Esophagus squamous epithelium (tissue), 5 donors: ENCODE measurements at places on chromosomes 16 and 17. TPM values are rescaled to one million over a fixed set of nuclear protein-coding genes. Genes with fewer than 3 reads are reported as not detected.

OR1F1 gene
- total RNA-seq: not detected

DNAH2 gene
- under 0.01 TPM for total RNA-seq

RASL10B gene
- 1.3 TPM for total RNA-seq

DNA sequence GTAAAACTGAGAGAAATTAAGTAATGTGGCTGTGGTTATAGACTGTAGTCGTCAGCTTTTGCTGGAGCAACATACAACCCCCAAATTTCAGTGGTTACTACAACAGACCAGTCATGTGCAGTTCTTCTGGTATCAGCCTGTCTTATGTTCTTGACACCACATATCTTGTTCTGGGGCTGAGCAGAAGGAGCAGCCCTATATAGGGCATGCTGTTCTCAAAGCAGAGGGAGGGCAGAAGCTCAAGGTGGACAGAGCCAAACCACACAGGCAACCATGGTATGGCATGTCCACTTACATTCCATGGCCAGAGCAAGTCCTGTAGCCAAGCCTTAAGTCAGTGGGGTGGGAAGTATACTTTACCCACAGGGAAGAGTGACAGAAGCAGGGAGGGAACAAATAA lies 7.7 kb downstream of the PRKAR1A start:
- no peak overlapping the region for H3K4me3 ChIP-seq
- H3K36me3 ChIP-seq: peaks cover 94% of the 10 kb centered on the region
- no peak for DNase-seq
- peaks cover 8% of the 10 kb centered on the region for H3K4me1 ChIP-seq
- H3K27ac ChIP-seq: no peak overlapping the region

- DNase-seq: no peak
- peak overlapping the region; percentile 97 for H3K27ac ChIP-seq
- peak overlapping the region; percentile 90 for H3K4me3 ChIP-seq
- no peaks in the 10 kb centered on the region for H3K27me3 ChIP-seq
Measured at GRCh38 chr16:525520-526180, 1.9 kb upstream of the CAPN15 start.

DNA sequence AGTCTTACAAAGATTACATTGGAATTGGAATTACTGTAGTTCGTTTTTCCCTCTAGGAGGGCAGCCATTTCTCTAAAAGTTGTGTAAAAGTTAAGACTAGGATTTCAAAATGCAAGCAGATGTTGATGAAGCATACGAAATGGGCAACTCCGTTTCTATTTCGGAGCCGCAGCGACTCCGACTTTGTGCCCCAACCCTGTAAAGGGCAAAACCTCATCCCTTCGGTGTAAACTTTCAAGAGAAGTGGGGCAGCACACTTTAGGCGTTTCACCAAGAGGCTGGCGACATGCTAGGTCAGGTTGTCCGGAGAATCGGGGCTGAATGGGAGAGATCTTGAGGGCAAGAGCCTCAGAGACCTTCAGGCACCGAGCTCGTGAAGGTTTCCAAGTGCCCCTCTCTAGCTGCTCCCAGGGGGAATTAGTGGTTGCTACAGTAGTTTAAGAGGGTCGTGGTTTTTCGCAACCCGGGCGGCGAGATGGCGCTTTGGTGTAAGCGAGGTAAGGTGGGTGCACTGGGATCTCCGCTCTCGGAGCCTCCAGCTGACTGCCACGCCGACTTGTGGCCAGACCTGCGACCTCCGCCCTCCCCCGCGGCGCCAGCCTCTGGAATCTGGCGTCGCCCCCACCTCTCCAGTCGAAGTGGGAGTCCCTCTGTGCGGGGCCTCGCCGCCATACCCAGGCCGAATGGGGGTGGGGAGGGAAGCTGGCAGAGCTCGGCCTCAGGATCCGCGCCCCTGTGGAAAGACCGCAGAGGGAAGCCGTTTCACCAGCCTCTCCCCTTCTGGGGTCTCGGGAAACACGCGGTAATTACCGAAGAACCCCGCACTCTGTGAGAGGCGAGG lies 1.0 kb upstream of the HEXIM2 start:
- H3K4me1 ChIP-seq: peaks cover 62% of the 10 kb centered on the region
- no peak for DNase-seq
- peak overlapping the region; percentile 98 for H3K4me3 ChIP-seq

- no peak overlapping the region for H3K27ac ChIP-seq
- DNase-seq: no peak
- H3K4me3 ChIP-seq: no peak overlapping the region
- H3K4me1 ChIP-seq: no peaks in the 10 kb centered on the region
- no peaks in the 10 kb centered on the region for H3K27me3 ChIP-seq
Measured at GRCh38 chr17:21540502-21540901, 151.8 kb upstream of the KCNJ18 start.

DNA sequence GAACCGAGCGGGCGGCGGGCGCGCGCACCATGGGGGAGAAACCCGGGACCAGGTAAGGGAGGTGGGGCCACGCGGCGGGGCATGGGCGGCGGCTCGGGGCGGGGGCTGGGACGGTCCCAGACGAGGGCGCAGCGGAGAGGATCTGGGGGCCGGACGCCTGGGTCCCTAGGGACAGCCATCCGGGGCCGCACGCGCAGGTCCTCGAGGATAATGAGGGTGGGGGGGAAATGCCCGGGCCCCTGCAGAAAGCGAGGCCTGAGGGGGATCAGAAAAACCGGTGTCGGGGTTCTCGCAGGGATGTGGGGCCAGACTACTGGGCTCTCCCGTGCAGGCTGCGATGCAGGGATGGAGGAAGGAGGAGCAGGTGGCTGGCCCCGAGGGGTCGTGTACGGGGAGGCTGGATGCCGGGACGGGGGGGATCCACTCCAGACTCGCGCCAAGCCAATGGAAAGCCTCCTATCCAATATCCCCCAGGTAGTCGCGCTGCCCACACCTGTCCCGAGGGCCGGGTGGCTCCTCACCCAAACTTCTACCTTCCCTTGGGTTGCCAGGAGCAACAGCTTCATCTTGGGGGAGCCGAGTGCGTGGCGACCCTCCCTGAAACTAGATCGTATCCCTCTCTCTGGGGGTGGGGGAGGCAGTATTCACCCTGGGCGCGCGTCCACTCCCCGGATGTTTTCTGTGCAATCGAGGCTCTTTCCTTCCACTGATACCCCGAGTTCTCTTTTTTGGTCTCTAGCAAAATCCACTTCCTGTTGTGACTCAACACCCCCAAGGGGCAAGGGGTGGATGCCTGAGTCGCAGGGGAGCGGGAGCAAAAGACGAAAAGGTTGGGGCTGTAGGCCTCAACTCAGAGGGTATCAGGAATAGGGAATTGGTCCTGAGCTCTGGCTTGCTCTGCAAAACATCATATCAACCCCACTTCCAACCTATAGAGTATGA lies 532 bp downstream of the ARRB2 start:
- H3K27me3 ChIP-seq: no peaks in the 10 kb centered on the region
- peak overlapping the region; percentile 67 for H3K4me3 ChIP-seq
- DNase-seq: no peak
- peaks cover 15% of the 10 kb centered on the region for H3K4me1 ChIP-seq
- peak overlapping the region; percentile 84 for H3K27ac ChIP-seq
- H3K36me3 ChIP-seq: no peaks in the 10 kb centered on the region

GRCh38 chr17:40445751-40446468 lies 2.7 kb downstream of the IGFBP4 start:
- H3K4me1 ChIP-seq: peaks cover 63% of the 10 kb centered on the region
- DNase-seq: no peak
- H3K27ac ChIP-seq: peak overlapping the region; percentile 99
- H3K36me3 ChIP-seq: no peaks in the 10 kb centered on the region
- H3K27me3 ChIP-seq: no peaks in the 10 kb centered on the region

DNA sequence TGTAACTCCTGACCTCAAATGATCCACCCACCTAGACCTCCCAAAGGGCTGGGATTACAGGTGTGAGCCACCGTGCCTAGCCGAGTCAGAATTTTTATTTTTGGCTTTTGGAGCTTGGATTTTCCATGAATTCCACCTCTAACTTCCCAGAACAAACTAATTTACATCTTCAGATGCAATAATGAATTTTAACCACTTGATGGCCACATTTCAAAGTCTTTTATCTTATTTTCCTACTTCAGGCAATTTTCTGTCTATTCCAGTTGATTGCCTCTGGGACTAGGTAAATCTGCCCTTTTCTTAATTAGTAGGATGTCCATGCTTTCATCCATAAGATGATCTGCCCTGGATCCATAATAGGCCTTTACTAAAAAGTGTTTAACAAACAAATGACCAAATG lies 156.4 kb upstream of the ANKFN1 start:
- no peaks in the 10 kb centered on the region for H3K27me3 ChIP-seq
- no peaks in the 10 kb centered on the region for H3K4me1 ChIP-seq
- no peak overlapping the region for H3K27ac ChIP-seq

GRCh38 chr17:60142872-60143499 lies 6.8 kb upstream of the CA4 start:
- no peak overlapping the region for H3K27ac ChIP-seq
- H3K27me3 ChIP-seq: peaks cover 98% of the 10 kb centered on the region
- H3K4me1 ChIP-seq: peaks cover 50% of the 10 kb centered on the region
- H3K36me3 ChIP-seq: no peaks in the 10 kb centered on the region

DNA sequence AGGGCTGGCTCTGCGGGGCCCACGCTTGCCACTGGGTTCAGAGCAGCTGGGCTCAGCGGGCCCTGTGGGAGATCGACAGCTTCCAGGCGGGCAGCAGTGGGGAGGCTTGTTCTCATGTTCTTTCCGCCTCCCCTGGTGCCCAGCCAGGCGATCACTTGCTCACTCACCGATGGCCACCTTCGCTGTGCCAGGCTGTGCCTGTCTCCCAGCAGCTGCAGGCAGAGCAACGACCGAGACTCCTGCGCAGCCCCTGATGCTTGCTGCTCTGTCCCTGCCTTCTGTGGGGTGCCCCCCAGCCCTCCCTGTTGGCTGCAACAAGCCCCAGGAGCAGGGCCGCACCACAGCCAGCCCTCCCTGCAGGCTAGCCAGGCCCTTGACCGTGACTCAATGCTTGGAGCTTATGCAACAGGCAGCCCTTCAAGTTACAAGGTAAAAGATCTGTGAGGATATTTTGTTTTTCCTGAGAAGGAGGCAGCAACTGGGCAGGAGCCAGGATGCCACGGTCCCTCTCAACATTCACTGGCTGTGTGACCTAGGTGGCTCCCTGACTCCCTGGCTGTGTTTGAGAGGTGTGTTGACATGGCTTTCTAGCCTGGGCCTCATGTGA lies 9.6 kb upstream of the SPNS2 start:
- no peak overlapping the region for H3K27ac ChIP-seq
- H3K36me3 ChIP-seq: no peaks in the 10 kb centered on the region
- H3K4me1 ChIP-seq: no peaks in the 10 kb centered on the region
- DNase-seq: no peak
- H3K27me3 ChIP-seq: no peaks in the 10 kb centered on the region

GRCh38 chr17:6374271-6374691 lies 60.6 kb downstream of the AIPL1 start:
- H3K27me3 ChIP-seq: no peaks in the 10 kb centered on the region
- H3K4me1 ChIP-seq: peaks cover 11% of the 10 kb centered on the region
- H3K4me3 ChIP-seq: no peak overlapping the region
- no peak for DNase-seq

DNA sequence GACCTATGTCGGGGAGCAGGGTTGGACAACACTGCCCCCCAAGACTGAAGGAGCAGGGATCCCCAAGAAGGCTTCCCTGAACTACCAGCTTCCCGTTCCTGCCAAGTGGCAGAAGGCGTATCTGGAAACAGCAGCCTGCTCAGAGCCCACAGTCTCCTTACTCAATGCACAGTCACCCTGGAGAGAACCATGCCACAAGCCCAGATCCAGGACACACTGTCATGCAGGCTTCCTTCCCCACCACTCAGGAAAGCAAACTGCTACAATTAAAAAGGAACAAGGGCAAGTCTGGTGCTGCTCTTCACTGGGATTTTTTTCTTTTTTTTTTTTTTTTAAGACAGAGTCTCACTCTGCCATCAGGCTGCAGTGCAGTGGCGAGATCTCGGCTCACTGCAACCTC lies 8.2 kb downstream of the WDR45B start:
- H3K36me3 ChIP-seq: peaks cover 16% of the 10 kb centered on the region
- no peak for DNase-seq
- no peak overlapping the region for H3K27ac ChIP-seq
- H3K27me3 ChIP-seq: no peaks in the 10 kb centered on the region
- H3K4me3 ChIP-seq: no peak overlapping the region
- H3K4me1 ChIP-seq: no peaks in the 10 kb centered on the region

DNA sequence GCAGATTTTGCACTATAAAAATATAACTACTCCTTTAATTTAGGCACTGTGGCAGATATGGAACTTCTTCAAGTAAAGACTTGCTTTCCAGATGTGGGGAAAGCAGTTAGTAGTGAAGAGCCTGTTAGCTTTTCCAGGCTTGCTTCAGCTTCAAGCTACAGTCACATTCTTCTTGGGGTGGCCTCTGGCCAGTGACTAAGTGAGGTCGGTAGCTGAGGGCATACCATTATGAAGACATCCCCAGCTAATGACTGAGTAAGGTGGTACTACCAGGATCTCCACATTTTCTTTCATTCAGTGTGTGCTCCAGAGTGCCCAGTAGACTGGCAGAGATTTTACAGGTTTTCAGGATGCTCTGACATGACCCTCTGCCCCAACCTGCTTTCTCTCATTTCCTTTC lies 167.1 kb upstream of the KIF2B start:
- no peaks in the 10 kb centered on the region for H3K27me3 ChIP-seq
- no peaks in the 10 kb centered on the region for H3K4me1 ChIP-seq
- DNase-seq: no peak
- H3K4me3 ChIP-seq: no peak overlapping the region
- no peaks in the 10 kb centered on the region for H3K36me3 ChIP-seq

- peaks cover 16% of the 10 kb centered on the region for H3K4me1 ChIP-seq
- DNase-seq: no peak
- H3K4me3 ChIP-seq: no peak overlapping the region
- peaks cover 70% of the 10 kb centered on the region for H3K36me3 ChIP-seq
- no peaks in the 10 kb centered on the region for H3K27me3 ChIP-seq
Measured at GRCh38 chr16:70726892-70727361, 41.1 kb upstream of the MTSS2 start.

DNA sequence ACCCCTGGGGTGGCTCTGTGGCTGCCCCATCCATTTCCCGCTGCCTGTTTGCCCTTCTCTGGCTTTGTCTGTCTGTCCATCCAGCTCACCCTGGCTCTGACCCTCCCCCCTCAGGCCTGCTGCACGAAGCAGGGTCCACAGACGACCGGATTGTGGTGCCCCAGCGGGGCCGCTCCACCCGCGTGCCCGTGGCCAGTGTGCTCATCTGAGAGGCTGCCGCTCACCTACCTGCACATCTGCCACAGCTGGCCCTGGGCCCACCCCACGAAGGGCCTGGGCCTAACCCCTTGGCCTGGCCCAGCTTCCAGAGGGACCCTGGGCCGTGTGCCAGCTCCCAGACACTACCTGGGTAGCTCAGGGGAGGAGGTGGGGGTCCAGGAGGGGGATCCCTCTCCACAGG lies 761 bp upstream of the LAT start:
- no peaks in the 10 kb centered on the region for H3K27me3 ChIP-seq
- no peak overlapping the region for H3K27ac ChIP-seq
- peaks cover 7% of the 10 kb centered on the region for H3K4me1 ChIP-seq
- H3K4me3 ChIP-seq: peak overlapping the region; percentile 31

- peaks cover 7% of the 10 kb centered on the region for H3K4me1 ChIP-seq
- H3K4me3 ChIP-seq: no peak overlapping the region
- H3K27me3 ChIP-seq: no peaks in the 10 kb centered on the region
Measured at GRCh38 chr17:33234930-33235685, 58.0 kb downstream of the ASIC2 start.
